ENCODE measurements at places on chromosomes 5 and 9. TPM values are rescaled to one million over a fixed set of nuclear protein-coding genes. Genes with fewer than 3 reads are reported as not detected.

ATOX1 gene
- 48.5 TPM for total RNA-seq

TOR1B gene
- total RNA-seq = 18.7 TPM

DAB2 gene
- 161 TPM for total RNA-seq

BTNL3 gene
- total RNA-seq = not detected

ENTR1 gene
- 32.4 TPM for total RNA-seq

CCL27 gene
- total RNA-seq = not detected

AGXT2 gene
- not detected for total RNA-seq

PCDHGB1 gene
- 3.1 TPM for total RNA-seq

CCL19 gene
- not detected for total RNA-seq

NPR3 gene
- 14.9 TPM for total RNA-seq

ZCCHC7 gene
- 24.7 TPM for total RNA-seq

CTXN3 gene
- total RNA-seq = not detected

BTNL8 gene
- not detected for total RNA-seq

TRAF2 gene
- 8.0 TPM for total RNA-seq

TRPM6 gene
- total RNA-seq = under 0.01 TPM

FAM78A gene
- total RNA-seq = 0.33 TPM
